ENCODE measurements at places on chromosomes 1 and 21. TPM values are rescaled to one million over a fixed set of nuclear protein-coding genes. Genes with fewer than 3 reads are reported as not detected.
A peak's percentile ranks its signal among the peaks of the same experiment; 100 is the strongest.

C1orf210 gene
- not detected for total RNA-seq

NPPB gene
- total RNA-seq: 0.41 TPM

HSF2BP gene
- total RNA-seq: 2.0 TPM

LIPI gene
- not detected for total RNA-seq

DNA sequence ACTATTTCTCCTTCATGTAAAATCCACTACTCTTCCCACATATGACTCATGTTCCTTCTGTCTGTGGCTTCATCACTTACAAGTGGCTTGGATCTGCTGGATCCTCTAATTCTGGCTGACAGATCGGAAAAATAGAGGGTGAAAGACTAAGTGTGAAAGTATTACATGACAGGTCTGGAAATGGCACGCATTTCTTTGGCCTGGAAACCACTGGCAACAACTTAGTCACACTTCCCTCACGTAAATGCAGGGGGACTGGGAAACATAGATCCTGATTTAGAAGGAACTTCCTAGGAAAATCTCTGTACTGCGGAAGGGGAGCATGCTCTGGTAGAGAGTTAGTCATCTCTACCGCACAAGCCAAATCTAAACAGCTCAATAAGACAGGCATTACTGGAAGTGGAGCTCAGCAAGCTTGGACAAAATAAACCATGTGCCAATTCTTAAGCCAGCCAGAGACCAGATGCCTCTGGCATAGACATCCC is 305.4 kb upstream of the PTBP2 start:
- DNase-seq: peak; percentile 6

GRCh38 chr21:41294548-41295231 is 21.9 kb upstream of the FAM3B start:
- DNase-seq: no peak

DNA sequence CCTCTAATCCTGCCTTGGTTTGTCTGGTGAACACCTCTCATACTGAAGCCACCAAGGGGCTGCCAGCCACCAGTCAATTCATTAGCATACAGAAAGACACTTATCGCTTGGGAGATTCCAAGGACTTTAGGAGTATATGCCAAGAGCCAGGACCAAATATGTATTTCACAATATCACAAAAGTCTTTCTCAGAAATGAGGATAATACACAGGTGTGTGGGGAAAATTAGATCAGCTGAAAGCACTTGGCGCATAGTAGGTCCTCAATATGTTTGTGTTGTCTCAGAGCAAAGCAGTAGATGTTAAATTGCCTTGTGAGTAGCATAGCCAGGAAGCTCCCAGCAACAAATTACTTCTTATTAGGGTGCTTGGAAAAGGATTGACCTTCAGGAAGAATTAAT is 34.1 kb downstream of the KIRREL1 start:
- DNase-seq: no peak

- DNase-seq: no peak
Observed at GRCh38 chr1:53535226-53535625, 76.0 kb downstream of the DMRTB1 start.

DNA sequence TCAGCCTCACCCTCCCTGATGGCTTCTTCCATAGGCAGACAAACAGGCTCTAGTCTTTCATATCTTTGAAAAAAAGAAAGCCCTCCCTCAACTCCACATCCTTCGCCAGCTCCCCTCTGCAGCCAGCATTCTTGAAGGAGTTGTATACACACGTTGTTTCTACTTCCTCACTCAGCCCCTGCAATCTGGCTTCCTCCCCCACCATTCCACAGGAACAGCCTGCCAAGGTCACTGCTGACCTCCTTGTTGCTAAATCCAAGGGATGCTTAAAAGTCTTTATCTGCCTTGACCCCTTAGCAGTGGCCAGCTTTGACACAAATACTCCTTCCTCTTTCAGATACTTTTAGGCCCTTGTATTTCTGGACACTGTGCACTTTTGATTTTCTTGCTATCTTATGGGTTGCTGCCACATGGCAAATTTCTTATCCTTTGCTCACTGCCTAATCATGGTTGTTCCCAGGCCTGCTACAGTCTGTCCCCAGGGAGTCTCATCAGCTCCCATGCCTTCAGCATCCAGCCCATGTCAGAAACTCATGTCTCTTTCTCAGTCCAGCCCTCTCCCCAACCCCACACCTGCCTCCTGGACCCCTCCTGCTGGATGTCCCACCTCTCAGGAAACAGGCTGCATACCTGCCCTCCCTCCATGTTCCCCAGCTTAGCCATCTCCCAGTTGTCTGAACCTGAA is 8.3 kb downstream of the FAM229A start:
- no peak for DNase-seq

GRCh38 chr1:228456252-228457016 is 30.7 kb upstream of the RNF187 start:
- DNase-seq: no peak

DNA sequence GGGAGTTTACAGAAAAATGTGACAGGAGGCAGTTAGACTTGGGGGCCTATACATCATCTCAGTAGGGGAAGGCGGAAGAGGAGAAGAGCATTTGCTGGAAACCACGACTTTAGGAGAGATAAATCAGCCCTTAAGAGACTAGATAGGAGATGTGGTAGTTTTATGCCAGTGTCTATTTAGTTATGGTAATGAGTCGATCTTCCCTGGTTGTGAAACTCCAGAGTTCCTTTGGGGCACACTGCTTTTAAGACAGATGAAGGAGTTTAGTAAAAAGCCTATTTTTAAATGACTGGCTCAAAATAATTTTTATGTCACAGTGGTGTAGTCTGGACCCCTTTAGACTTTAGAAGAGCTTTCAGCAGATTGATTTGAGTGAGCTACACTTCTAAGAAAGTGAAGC is 7.8 kb downstream of the PGM1 start:
- DNase-seq: no peak

DNA sequence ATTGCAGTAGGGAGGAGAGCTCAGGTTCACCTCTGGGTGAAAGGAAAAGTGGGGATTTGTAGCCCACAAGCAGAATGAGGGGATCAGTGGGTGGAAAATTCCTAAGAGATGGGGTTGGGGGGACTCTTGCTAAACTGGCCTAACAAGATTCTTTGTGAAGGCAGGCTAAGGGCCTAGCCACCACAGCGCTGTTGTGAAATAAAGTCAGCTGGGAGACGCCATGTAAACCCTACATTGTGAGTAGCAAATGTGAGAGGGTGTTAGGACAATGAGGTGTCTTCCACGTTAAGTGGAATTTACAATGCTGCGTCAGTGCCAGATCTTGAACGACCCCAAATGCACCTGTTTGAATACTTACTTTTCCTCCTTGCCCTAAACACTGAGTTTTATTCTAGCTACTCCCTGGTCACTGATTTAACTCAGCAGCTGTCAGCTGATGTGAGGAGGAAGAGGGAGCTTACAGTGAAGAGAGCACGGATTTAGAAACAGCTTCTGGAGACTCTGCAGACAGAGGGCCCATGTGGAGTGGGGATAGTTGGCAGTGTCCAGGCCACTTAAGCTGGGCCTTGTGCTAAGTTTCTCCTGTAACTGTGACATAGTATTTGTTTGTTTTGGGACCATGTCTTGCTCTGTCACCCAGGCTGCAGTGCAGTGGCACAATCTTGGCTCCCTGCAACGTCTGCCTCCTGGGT is 17.3 kb downstream of the PDPN start:
- DNase-seq: no peak

- no peak for DNase-seq
Observed at GRCh38 chr1:20499718-20500117, 8.2 kb downstream of the MUL1 start.

- DNase-seq: no peak
Observed at GRCh38 chr1:224558904-224559303, 57.2 kb upstream of the CNIH3 start.

DNA sequence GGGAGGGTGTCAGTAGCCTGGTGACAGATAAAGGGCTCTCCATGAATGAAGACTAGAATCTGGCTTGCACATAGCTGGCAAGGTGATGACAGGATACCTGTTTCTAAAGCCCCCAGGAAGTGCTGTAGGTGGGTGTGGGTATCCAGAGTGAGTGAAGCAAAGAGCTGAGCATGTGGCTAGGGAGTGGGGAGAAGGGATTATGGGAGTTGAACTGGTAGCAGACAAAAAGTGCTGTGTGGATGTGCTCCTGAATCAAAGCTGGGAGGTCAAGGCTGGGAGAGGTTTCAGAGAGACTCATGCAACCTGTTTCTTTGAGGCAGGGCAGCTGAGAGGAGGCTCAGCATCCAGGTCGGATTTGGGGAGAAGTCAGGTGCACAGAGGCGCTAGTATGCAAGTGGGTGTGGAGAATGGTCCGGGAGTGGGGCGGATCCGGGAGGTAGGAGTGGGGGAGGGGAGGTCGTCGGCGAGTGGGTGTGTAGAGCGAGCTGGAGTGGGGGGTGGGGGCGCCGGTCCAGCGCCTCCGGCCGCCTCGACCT is 600 bp downstream of the ASTN1 start:
- DNase-seq: no peak
